ENCODE measurements at places on chromosomes 1 and 21.

GRCh38 chr1:52867087-52867863 is 24.7 kb downstream of the ZYG11A start:
- DNase-seq = no peak

DNA sequence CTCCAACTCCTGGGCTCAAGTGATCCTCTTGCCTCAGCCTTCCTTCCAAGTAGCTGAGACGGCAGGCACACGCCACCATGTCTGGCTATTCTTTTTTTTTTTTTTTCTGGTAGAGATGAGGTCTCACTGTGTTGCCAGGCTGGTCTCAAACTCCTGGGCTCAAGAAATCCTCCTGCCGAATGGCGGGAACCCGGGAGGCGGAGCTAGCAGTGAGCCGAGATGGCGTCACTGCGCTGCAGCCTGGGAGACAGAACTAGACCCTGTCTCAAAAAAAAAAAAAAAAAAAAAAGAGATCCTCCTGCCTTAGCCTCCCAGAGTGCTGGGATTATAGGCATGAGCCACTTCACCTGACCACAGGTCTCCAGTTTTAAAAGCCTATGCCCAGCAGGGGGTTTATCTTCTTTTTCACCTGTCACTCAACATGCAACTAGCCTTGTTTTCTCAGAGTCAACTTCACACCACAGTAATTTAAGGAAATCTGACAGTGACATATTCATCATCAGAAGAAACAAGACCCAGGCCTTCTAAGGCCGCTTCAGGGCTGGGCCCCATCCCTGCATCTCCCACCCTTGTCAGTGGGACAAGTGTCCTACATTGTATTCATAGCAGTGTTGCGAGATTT is 38.3 kb upstream of the GALNT2 start:
- no peak for DNase-seq

- DNase-seq = no peak
Observed at GRCh38 chr1:225319871-225320270, 108.0 kb downstream of the LBR start.

DNA sequence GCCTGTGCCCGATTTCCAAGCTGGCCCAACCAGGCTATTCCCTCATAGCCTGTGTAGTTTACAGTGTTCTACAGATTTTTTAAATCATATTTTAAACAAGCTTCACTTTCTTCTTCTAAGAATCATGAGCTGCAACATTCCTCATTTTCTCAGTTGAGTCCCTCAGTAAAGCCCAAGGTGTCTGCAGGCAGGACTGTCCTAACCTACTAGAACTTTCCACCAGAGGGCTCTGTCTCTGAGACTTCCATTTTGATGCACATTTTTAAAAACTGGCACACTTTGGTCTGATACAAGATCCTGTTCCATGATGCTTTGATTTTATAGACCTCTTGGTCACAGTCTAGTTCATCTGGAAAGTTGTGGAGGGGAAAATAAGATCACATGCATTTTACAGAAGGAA is 21.6 kb upstream of the SLAMF6 start:
- no peak for DNase-seq

GRCh38 chr1:116161877-116162390 is 50.7 kb downstream of the MAB21L3 start:
- DNase-seq = no peak

DNA sequence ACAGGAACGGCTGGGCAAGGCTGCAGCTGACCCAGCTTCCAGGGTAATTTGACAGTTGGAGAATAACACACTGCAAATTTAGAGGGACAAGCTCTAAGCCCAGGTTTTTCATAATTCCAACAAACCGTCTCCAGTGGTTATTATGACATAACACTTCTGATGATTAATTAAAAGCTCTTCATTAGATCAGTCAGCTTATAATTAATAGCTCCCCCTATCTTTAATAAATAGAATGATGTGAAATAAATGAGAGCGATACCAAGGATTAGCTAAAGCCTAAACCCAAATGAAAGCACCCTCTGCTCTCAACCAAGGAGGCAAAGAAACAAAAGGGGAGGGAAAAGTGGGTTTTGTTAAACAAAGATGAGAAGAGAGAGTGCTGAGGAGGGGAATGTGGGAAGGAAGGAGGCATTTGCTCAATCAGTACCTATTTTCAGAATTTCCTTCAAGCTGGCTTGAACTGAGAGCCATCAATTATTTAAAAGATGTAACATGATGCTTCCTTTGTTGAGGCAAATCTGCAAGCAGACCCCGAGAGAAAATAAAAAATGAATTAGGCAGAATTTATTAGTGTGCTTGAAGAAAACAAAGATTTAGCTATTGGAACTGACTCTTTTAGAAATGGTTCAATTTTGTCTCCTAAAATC is 221.8 kb upstream of the ESRRG start:
- DNase-seq = no peak

GRCh38 chr21:16634515-16634914 is 878.3 kb upstream of the CXADR start:
- DNase-seq = no peak

- no peak for DNase-seq
Observed at GRCh38 chr1:186286615-186287315, 88.3 kb downstream of the TPR start.

DNA sequence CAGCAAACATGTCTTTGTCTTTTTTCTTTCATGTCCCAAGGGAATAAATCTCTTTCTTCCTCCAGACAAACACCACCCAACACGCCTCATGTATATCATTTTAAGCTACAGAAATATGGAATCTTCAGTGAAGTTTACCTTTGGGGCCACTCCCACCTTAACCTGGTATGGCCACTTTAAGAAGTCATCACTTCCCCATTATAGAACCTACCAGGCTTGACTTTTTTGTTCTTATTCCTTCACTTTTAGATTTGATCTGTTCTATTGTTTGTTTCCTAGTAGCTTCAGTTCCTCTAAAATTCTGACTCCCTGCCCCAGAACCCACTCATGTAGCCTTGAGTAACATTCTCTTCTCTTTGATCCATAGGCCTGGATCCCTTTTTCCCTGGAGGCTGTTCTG is 226.3 kb downstream of the HLX start:
- no peak for DNase-seq

DNA sequence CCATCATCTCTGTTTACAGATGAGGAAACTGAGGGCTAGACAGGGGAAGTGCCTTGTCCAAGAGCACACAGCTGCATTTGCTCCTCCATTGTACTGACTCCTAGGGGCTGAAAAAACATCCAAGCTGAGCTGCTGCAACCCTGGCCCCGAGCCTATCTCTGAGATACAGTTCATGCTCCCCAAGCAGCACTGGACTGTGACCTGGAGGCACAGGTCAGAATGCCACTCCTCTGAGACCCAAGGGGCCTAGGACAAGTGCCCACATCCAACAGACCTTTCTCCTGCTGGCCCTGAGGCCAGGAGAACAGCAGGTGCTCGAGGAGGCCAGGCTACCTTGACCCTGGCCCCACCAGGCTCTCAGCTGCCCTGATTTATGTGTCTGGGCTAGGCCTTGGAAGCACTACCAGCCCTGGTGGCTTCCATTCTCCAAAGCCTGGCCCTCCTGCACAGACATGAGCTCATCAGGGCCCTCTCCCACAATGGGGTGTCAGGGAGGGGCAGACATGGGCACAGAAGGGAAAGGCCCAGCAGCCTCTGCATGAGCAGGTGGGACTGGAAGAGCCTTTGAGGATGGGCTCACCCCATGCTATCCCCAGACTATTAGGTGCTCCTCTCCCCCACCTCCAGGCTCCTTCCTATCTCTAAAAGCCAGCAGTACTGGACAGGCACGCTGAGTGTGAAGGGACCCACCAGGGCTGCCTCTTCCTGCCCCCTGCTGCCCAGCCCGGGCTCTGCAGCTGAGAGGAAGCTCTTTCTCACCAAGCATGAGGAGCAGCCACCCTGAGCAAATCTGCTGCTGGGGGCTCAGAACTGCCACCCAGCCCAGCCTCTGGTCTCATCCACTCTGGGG is 18.8 kb downstream of the ADGRB2 start:
- peak; percentile 91 for DNase-seq

GRCh38 chr1:214864896-214865688 is 217.4 kb upstream of the KCNK2 start:
- DNase-seq = peak; percentile 50

- peak; percentile 4 for DNase-seq
Observed at GRCh38 chr1:241156231-241156965, 200.6 kb downstream of the RGS7 start.

GRCh38 chr1:248924696-248925532 is 18.9 kb downstream of the PGBD2 start:
- DNase-seq = peak; percentile 45

DNA sequence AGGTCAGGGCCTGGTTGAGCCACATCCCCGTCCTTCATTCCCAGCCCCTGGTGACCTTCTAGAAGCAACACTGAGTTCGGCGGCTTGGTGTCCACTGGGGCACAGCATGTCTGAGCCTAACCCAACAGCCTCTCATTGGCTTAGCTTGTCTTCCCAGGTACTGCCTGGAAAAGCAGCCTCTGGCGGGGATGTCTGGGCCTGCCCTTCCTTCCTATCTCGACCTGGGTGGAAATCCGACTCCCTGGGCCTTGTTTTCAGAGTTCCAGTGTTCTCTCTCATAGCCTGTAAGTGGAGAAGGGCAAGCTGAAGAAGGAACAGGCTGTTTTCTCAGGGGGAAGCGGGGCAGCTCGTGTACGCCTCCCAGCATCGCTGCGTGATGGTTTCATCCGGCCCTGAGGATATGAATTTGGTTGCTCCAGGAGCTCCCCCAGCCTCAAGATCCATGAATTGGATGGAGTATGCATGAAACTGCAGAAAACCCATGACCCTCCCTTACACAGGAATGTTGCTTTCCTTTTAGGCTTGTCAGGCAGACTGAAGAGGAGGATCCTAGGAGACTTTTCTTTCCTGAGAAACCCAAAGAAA is 116.5 kb upstream of the IRF2BP2 start:
- no peak for DNase-seq

- DNase-seq = no peak
Observed at GRCh38 chr1:84724128-84724860, 34.0 kb upstream of the SSX2IP start.

DNA sequence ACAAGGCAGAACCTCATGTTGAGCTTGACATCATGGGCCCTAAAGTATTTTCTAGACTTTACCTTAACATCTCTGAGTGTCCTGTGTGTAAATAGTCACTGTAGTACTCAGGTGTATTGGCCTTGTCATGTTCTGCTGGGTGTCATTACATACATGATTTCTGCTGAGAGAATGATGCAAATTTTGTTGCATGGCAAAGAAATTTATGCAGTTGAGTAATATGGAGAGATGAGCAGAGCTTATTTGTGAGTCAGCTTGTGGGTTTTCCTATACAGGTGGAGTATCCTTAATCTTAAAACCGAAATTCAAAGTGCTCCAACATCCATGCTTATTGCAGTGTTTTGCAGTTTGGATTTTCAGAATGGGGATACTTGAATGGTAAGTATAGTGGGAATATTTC is 36.6 kb downstream of the RGL1 start:
- no peak for DNase-seq

DNA sequence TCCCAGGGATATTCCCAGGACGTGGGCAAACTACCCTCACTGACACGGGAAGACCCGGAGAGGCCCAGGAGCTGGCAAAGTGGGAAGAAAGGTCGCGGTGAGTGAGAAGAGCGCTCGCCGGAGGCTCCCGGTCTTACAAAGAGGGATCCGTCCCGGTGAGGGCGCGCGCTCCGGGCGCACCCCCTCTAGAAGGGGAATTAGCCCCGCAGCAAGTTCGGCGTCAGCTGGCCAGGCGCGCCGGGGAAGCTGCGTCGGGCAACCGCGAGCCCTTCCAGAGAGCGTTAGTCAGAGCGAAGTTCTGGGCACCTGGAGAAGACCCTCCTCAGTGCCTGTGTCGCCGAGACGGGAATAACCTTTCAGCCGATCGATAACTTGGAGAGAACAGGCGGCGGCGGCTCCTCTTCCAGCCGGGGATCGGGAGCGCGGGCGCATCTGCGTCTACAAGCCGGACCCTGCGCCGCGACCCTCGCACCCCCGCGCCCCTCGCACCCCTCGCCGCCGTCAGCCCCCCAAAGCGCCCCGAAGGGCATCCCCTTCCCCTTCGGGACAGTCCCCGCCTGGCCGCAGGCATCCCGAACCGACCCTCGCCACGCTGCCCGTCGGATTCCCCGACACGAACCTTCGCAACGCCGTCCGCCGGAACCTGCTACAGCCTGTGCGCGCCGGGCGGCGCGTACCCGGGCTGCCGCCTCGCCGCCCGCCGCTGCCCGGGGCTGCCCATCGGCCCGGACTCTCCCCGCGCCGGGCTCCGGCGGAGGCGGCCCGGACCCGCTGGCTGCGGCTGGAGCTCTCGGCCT is 485 bp downstream of the SIPA1L2 start:
- no peak for DNase-seq

GRCh38 chr1:64691626-64692025 is 53.2 kb upstream of the RAVER2 start:
- no peak for DNase-seq

DNA sequence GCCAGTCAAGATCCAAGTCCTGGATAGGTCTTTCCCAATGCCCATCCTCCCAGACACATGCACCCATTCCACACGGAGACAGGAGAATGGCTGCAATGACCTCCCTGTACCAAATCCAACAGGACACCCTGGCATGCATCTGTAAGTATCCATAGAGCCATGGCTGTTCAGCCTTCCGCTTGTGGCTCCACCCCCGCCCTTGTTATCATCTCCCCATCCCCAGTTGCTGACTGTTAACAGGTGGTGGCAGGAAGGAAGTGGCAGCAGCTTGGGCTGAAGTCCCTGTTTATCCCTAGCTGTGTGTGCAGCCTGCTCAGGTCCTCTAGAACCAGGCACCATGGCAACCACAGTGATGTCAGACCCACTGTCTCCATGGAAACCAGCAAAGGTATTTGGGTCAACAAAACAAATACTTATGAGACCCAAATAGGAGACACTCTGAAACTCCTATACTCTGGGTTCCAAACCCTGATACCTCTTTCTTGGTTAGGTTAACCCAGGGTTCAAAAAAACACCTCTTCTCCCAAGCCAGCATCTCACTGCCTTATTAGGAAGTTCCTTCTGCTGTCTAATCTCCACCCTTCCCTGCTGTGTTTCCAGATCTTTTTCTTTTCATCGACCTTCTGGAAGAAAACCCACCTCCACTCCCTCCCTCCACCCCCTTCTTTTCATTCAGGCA is 721 bp downstream of the PBXIP1 start:
- DNase-seq = peak; percentile 67

GRCh38 chr1:209205039-209205438 is 378.5 kb upstream of the CAMK1G start:
- no peak for DNase-seq

DNA sequence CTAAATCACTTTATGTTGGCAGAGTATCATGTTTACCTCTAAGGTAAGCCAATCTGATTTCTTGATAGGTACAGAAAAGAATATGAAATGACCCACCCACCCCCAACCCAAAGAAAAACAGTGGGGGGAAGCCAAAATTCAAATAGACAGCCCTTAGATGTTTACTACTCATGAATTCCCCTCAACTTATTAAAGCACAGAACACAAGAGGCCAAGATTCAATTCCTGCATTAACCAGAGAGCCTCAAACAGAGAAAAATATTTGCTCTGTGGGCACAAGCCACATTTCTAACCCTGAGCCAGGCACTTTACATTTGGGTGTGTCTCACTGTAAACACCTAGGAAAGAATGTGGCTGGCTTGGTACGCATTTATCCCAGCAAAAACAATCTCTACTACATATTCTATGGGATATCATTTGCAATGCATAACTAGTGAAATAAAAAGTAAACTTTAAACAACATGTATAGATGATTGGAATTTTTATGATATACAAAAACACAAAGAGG is 84.3 kb downstream of the PTPN14 start:
- DNase-seq = no peak

- DNase-seq = peak; percentile 13
Observed at GRCh38 chr1:33036051-33036525, 595 bp downstream of the AK2 start.

- DNase-seq = no peak
Observed at GRCh38 chr1:29521811-29522580, 285.7 kb downstream of the PTPRU start.

GRCh38 chr1:81846630-81847029 is 45.9 kb downstream of the ADGRL2 start:
- no peak for DNase-seq

- peak; percentile 89 for DNase-seq
Observed at GRCh38 chr1:7975212-7975865, 13.8 kb downstream of the PARK7 start.

Measured in AG08395 (cell line).